Hippocampal formation (tissue), 2 donors: ENCODE measurements at places on chromosomes 16 and 17.

DNA sequence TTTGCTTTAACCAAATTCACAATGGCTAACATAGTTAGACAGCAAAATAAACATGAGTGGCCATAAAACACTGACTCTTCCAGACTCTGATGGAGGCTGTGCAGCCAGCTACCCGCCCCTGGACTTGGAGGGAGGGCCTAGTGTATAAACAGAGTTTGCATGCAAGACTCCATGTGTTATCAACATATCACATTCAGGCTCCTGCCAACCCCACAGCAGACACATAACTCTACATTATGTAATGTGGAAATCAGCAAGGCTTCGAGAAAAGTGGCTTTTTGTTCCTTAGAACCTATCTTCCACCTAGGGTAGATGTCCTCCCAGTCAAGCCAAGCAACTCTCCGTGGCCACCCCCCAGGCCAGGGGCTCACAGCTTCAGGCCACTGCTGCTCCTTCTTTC lies 19.3 kb upstream of the SOX9 start:
- DNase-seq = no peak

DNA sequence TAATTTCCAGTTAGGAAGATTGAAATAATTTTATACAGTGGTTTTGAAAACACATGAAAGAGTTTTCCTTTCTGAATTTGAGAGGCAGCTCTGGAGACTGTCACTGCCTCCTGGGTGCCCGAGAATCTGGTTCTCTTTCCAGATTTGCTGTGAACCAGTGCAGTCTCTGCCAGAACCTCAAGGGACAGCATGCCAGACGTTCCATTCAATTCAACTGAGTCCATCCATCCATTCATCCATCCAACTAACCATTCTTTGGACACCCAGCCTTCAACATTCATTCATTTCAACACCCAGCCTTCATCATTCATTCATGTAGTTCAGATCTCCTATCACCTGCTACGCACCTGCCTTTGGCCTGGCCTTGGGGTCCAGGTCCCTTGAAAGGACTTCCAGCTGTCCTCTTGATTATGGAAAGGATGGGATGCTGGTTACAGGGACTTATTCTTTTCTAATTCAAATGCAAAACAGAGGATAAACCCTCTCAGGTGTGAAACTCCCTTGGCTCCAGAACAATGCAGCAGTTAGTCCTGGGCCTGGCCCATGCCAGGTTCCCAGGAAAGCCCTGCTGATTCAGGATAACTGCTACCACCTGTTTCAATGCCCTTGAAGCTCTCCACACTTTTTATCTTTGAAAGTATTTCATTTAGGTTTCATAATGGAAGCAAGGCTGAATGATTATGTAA lies 68.7 kb downstream of the WSCD1 start:
- no peak for DNase-seq

GRCh38 chr17:71437166-71437565 lies 683.7 kb upstream of the SOX9 start:
- no peak for DNase-seq

GRCh38 chr16:1351582-1352362 lies at the start of the genes GNPTG and TSR3:
Gene GNPTG, plus strand, starts transcription at chr16:1351931. Its CDS starts 35 bp downstream, at chr16:1351966.
Gene TSR3, minus strand, starts transcription at chr16:1351878. Its CDS starts 74 bp downstream, at chr16:1351804.
- peak; percentile 71 for DNase-seq

GRCh38 chr16:2253293-2253692 lies 1.9 kb upstream of the ECI1 start:
- DNase-seq = no peak

DNA sequence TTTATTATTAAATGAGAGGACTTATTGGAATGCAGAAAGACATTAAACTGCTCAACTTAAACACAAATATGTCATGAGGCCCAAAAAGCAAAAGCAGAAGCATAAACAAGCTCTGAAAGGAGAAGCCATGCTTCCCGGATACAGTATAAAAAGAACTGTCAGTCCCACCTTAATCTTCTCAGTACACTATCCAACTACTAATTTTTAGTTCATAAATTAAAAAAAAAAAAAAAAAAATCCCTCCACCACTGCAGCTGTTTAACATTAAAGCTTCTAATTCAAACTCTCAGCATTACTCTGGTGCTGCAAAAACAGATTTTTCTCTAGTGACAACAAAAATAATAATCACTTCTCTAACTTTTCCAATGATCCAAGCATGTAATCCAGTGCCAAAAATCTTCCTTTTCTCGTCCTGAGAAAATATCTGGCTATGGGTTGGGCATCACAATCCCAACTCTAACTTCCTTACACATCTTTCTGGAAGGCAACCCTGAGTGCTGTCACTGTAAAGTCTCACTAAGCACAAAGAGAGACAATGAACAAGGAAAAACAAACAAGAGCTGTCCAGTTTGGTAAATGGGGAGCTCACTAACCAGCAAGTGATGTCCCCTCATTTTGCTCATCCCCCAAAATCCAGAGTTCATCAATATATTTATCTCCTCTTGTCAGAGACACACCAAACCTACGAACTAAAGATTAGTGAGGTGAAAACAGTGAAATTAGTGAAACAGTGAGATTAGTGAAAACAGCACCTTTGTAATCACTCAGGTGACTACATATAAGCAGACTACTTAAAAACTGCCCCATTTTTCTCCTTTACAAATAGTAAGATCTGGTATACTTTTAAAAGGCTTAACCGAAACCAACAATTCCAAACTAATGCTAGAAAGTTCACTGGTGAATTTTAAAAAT lies 5.5 kb downstream of the USP32 start:
- peak; percentile 24 for DNase-seq

DNA sequence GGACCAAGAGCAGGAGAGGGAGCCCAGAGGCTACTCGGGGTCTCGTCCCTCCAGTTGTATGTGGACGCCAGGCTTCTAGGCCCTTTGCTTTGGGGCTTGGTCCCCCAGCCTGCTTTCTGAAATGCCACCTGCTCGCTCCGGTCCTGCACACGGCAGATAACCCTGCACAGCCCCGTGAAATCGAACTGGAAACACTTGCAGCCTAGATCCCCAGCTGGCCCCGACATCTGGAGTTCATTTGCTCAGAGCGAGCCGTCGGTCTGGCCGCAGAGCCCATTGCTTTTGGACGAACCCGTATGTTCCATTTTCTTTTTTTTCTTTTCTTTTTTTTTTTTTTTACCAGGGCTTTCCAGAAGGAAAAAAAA lies 22.9 kb downstream of the C1QTNF1 start:
- DNase-seq = no peak

GRCh38 chr16:10729104-10730048 lies 14.3 kb upstream of the NUBP1 start:
- no peak for DNase-seq

GRCh38 chr17:73393381-73393780 lies 81.6 kb upstream of the CDC42EP4 start:
- no peak for DNase-seq

DNA sequence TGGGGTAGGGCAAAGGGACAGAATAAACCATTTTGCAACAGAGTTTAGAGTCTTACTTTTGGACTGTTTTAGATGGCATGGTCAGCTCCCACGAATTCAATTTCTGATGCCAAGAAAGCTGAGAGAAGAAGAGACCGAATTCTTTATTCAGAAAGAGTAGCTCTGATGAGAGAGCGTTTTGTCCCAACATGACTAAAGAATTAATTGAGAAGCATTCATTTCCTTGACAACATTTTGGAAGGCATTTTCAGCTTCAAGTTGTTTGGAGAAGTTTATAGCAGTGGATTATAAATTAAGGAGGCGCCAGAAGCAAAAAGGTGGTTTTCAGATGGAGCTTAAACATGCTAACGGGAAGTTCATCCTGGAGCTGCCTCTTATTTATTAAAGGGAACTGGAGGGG lies 12.2 kb downstream of the GAN start:
- DNase-seq = no peak

DNA sequence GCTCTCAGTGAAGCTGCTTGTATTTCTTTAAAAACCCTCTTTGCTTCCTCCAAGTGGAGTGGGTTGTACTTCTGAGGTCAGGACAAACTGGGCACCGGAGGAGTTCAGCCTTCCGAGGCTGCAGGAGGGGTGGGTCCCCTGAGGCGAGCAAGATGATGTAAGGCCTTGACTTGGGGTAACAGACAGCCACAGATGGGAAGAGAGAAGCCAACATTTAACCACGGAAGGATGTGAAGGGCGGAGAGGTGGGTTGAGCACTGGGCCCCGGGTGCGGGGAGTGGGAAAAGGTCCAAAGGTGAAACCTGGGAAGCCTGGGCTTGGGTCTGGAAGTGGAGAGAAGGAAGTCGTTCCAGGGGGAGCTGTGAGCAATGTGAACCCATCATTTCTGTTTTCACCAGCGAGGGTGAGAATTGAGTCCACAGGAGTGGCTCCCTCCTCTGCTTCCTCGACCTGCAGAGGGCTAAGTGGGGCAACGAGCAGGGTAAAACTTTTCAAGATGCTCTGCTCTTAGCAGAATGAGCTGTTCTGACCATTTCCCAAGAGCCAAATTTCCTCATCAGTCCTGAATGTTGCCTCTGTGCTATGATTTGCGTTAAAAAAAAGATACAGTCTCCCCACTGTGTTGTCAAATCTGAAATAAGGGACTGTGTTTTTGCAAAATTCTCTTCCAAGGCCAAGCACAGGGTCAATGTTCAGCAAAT lies 137.7 kb upstream of the CRHR1 start:
- DNase-seq = no peak

DNA sequence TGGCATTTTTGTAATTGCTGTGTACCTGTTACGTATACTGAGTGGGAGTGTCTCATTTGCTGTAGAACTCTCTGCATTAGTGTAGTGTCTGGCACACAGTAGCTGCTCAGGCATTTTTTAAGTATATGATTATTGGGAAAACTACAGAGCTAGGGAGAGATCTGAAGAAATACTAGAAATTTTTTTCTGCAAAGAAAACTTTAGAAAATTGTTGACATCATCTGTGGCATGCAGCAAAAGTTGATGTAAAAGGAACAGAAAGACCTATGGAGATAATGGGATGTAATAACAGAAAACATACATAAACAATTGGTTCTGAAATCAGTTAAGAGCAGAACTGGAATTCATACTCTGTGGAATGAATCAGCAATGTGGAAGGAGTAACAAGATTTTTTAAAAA lies 11.6 kb downstream of the CLTC start:
- DNase-seq = no peak

DNA sequence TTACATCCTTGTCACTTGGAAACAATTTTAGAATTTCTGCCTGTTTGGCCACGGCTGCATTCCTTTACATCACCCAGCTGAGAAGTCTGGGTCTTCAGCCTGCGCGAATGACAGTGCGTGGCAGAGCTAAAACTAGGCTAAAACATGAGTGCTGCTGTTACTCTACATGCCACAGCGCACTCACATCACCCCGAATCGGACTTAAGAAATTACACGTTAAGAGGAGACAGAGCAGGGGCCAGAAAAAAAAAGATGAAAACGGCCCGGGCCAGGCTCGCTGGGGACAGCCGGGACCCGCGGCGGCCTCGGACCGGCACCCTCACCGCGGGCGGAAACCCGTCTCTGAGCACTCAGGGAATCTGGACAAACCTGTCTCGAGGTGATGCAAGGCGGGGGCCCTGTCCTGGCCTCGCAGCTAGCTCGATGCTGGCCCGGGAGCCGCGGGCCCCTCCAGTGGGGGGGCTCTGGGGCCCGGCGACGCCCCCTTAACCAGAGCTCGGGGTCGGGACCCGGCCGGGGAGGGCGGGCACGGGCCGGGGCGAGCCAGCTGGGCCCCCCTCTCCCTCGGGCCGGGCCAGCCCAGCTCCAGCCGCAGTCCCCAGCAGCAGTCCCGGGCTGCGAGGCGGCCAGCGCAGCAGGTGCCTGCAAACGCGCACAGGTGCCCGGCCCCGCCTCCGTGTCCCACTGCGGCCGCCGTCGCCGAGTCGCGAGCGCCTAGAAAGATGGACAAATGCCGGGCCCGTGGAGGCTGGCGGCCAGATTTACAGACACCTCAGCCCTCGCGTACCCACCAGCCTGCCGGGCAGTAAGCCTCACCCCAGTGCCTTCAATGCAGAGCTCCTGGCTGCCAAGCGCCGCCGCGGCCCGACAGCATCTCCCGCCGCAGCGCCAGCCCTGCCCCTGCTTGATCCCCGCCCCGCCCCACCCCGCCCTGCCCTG lies at the start of gene AKTIP:
TSS of gene AKTIP (minus strand) at position 879 of the 939 bp plus-strand sequence. CDS start 2,950 bp downstream, outside the sequence.
- DNase-seq = peak; percentile 78

- DNase-seq = no peak
Measured at GRCh38 chr16:82630219-82630618, 3.5 kb downstream of the CDH13 start.
